ENCODE measurements at places on chromosomes 7 and 10.

GRCh38 chr7:20013536-20013935, 203.6 kb downstream of the MACC1 start:
- DNase-seq: no peak

DNA sequence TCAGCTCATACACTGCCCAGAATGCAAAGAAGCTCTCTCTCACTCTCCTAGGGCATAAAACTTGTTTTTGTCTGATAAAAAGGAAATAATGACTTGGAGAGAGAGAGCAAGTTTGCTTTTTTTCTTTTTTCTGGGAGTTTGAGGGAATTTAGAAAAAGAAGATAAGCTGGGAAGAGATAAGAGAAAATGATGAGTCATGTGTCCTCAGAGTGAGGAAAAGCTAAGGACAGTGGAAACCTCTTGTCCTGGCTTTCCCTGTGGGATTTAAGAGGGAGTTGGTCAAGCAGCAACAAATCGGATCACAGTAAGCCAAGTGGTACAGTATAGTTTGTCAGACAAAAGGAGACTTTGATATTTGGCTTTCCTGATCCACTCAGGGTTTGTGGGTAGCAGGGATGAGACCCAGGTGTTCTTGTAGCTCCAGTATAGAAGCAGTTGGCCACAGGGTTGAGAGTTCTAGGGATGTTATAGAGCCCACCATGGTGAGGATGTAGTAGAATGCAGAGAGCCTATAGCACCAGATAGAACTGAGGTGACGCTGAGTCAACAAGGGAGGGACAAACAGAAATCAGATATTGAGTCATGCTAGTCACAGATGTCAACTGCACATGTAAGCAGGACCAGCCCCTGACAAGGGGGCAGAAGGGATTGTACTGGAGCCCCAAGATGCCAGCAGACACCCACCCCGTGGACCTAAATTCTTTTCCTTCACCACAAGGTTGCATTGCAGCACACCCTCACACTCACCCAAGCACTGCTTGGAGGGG, 219.3 kb upstream of the TAC1 start:
- DNase-seq: no peak

DNA sequence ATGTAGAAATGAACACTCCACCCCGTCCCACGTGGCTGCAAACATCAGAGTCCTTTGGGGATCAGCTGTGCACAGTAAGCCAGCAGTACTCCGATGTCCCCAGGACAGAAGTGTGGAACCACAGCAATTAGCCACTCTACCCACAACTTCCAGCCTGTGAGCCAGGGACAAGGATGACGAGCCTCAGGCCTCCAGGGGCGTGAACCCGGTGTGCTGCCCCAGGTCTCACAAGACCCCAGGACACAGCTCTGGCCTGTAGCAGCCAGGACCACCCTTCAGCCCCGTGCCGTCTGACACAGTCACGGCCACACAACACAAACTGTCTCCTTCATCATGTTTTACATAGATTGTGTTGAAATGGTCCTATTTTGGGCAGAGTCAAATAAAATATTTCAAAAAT, 113.0 kb upstream of the DIP2C start:
- DNase-seq: no peak

GRCh38 chr10:11157292-11158076, 139.8 kb downstream of the CELF2 start:
- no peak for DNase-seq

- no peak for DNase-seq
Observed at GRCh38 chr10:57963546-57963945, 304.1 kb downstream of the IPMK start.
